Activated T-cell treated with anti-CD3 and anti-CD28 coated beads, Interleukin-2, amount 50 U/mL, for 4 hours (primary cell): ENCODE measurements at places on chromosomes 6 and 20.
A peak's percentile ranks its signal among the peaks of the same experiment; 100 is the strongest.

DNA sequence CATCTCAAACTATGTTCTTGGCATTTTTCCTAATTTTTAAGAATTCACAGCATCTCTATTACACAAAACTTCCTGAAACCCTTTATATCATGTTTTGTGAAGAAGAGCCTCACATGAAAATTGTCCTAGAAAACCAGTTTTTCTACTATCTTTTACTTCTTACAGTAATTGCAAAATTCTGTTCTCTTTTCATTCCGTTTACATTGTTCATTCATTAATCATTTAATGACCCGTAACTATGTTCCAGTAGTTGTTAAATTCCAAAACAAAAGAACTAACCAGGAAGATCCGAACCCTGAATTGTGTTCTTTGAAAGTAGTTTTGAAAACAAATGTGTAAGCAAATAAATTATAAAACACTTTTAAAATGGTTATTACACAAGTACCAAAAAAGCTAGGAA, 597.0 kb downstream of the EYS start:
- DNase-seq, result no peak

- DNase-seq, result no peak
Observed at GRCh38 chr20:63261060-63261794, 7.0 kb upstream of the NKAIN4 start.

- no peak for DNase-seq
Observed at GRCh38 chr6:77425671-77426070, 37.6 kb downstream of the HTR1B start.

DNA sequence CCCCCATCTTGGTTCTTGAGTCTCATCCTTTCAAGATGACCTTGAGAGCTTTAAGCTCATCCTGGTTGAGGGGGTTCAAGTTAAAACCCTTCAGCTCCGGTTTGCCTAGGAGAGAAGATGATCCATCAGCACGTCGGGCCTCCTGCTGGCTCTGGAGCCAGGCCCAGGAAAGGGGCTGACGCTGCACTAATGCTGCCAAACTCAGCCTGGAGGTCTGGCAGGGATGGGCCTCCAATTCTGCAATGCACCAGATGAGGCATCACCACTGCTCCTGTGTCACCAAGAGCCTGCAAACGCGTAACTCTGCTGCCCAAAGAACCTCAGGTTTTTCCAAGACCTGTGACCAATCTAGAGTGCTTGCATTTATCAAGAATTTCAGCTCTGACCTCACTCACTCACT, 6.1 kb downstream of the PDRG1 start:
- DNase-seq, result no peak

DNA sequence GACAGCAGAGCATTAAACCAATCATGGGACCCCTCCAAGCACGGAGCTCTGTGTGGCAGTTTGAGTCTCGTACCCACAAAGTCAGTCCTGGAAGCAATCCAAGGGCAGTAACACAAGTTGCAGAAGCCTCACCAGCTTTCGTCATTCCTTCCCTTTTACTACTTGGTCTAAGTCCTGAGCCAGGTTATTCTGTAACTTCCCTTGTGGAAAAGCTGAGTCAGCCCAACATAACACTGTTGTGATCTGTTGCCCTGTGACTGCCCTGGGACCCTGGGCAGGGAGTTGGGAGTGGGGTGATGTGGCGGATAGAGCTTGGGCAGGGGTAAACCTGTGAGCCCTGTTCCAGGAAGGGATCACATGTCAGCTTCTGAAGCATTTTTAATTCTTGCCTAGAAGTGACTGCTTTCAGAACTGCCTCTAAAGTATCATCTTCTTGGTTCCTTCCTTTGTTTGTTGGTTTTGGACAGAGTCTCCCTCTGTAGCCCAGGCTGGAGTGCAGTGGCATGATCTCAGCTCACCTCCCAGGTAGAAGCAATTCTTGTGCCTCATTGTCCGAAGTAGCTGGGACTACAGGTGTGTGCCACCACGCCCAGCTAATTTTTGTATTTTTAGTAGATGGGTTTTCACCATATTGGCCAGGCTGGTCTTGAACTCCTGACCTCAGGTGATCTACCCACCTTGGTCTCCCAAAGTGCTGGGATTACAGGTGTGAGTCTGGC, 183.7 kb upstream of the JAG1 start:
- DNase-seq, result no peak

GRCh38 chr6:36227379-36228228, 31.1 kb downstream of the BRPF3 start:
- no peak for DNase-seq

DNA sequence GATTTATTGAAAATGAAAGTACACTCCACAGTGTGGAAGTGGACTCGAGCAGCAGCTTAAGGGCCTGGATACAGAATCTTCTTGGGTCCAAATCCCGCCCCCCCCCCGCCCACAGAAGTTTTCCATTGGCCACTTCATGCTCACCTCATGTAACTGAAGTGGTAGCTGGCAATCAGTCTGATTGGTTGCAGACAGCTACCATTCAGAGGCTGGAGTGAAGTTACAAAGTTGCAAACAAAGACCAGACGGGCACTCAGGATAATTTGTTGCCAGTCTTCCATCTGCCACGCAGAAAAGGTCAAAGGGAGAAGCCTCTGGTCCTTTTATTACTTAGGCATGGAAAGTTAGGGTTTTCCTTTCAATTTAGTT, 25.8 kb upstream of the FABP7 start:
- no peak for DNase-seq

GRCh38 chr20:21681234-21681921, 24.1 kb upstream of the PAX1 start:
- no peak for DNase-seq

DNA sequence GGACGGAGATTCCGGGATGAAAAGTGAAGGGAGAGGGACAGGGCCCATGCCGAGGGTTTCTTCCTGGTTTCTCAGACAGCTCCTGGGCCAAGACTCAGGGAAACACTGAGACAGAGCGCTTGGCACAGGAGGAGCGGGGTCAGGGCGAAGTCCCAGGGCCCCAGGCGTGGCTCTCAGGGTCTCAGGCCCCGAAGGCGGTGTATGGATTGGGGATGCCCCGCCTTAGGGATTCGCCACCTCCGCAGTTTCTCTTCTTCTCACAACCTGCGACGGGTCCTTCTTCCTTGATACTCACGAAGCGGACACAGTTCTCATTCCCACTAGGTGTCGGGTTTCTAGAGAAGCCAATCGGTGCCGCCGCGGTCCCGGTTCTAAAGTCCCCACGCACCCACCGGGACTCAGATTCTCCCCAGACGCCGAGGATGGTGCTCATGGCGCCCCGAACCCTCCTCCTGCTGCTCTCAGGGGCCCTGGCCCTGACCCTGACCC, 55.0 kb upstream of the HLA-A start:
- DNase-seq, result peak; percentile 28

- DNase-seq, result no peak
Observed at GRCh38 chr6:40252531-40253258, 318.4 kb upstream of the MOCS1 start.

GRCh38 chr20:37202267-37202943, 23.1 kb upstream of the MROH8 start:
- DNase-seq, result no peak

DNA sequence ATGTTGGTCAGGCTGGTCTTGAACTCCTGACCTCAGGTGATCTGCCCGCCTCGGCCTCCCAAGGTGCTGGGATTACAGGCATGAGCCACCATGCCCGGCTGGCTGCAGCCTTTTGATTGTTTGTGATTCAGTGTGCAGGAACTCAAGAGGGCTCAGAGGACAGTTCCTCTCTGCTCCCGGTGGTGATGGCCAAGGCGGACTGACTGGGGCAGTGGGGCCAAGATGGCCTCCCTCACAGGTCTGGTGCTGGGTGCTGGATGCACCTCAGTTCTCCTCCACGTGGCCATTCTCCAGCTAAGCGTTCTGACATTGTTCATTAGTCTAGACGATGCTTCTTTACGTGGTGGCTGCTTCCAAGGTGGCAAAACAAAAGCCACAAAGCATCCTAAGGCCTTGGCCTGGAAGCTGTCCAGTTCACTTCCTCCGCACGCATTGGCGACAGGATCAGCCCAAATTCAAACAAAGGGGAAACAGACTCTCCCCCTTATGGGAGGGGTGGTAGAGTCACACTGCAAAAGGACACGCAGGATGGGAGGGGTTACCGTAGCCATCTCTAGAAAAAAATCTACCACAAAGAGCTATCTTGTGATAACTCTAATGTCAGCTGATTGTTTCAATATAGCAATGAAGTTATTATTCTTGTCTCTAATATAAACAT, 146.9 kb downstream of the FOXC1 start:
- no peak for DNase-seq
